Activated CD4-positive, alpha-beta memory T cell treated with anti-CD3 and anti-CD28 coated beads, Interleukin-2, amount 10 ng/mL, durations not matched to agents 7 days and 5 days (primary cell): ENCODE measurements at places on chromosomes 12 and 14. TPM values are rescaled to one million over a fixed set of nuclear protein-coding genes. Genes with fewer than 3 reads are reported as not detected.

GRCh38 chr12:50986966-50987737, 34.8 kb downstream of the HIGD1C start:
- peak; percentile 20 for DNase-seq
- H3K27ac ChIP-seq, result no peak overlapping the region
- no peak overlapping the region for H3K4me3 ChIP-seq
- H3K4me1 ChIP-seq, result peaks cover 21% of the 10 kb centered on the region
- H3K36me3 ChIP-seq, result peaks cover 43% of the 10 kb centered on the region
- H3K27me3 ChIP-seq, result no peaks in the 10 kb centered on the region

GRCh38 chr12:115964214-115964613, 313.3 kb downstream of the MED13L start:
- no peak for DNase-seq
- peaks cover 67% of the 10 kb centered on the region for H3K4me1 ChIP-seq
- peak overlapping the region; percentile 91 for H3K27ac ChIP-seq
- H3K36me3 ChIP-seq, result peaks cover 69% of the 10 kb centered on the region
- H3K4me3 ChIP-seq, result peak overlapping the region; percentile 14
- no peaks in the 10 kb centered on the region for H3K27me3 ChIP-seq

DNA sequence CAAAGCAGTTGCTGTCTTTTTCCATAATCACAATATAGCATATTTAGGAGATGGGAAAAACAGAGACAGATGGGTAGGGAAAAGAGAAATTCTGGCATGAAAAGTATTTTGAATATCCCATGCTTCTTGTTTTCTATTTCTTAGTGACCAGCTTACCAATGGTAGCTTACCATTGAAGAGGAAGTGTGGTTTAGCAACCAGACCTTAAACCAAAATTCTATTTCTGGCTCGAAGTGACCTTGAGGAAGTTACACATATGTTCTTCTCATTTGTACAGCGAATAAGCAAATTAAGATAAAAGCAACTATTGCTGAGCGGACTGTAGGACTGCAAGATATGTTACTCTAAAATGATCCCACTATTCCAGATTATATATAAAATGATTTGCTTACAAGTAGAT, 82.9 kb downstream of the FGD4 start:
- H3K4me3 ChIP-seq, result no peak overlapping the region
- no peaks in the 10 kb centered on the region for H3K36me3 ChIP-seq
- peaks cover 3% of the 10 kb centered on the region for H3K4me1 ChIP-seq

GRCh38 chr14:86086962-86087361, 557.0 kb downstream of the FLRT2 start:
- no peak overlapping the region for H3K27ac ChIP-seq
- H3K27me3 ChIP-seq, result no peaks in the 10 kb centered on the region
- H3K4me3 ChIP-seq, result no peak overlapping the region
- DNase-seq, result no peak
- peaks cover 1% of the 10 kb centered on the region for H3K4me1 ChIP-seq

GRCh38 chr14:73058922-73059673, 764 bp downstream of the RBM25 start:
- H3K4me3 ChIP-seq, result no peak overlapping the region
- no peaks in the 10 kb centered on the region for H3K27me3 ChIP-seq
- peaks cover 37% of the 10 kb centered on the region for H3K36me3 ChIP-seq
- no peak overlapping the region for H3K27ac ChIP-seq

- H3K4me3 ChIP-seq, result peak overlapping the region; percentile 69
- H3K27me3 ChIP-seq, result no peaks in the 10 kb centered on the region
- peak overlapping the region; percentile 71 for H3K27ac ChIP-seq
- H3K4me1 ChIP-seq, result peaks cover 24% of the 10 kb centered on the region
- H3K36me3 ChIP-seq, result no peaks in the 10 kb centered on the region
- DNase-seq, result peak; percentile 39
Measured at GRCh38 chr14:99287269-99287942, 15.4 kb upstream of the BCL11B start.

- peak overlapping the region; percentile 86 for H3K4me3 ChIP-seq
- H3K36me3 ChIP-seq, result peaks cover 91% of the 10 kb centered on the region
- H3K27ac ChIP-seq, result peak overlapping the region; percentile 90
- H3K4me1 ChIP-seq, result peaks cover 83% of the 10 kb centered on the region
- DNase-seq, result no peak
- H3K27me3 ChIP-seq, result no peaks in the 10 kb centered on the region
Measured at GRCh38 chr14:100073576-100074430, 8.6 kb downstream of the EVL start.

GRCh38 chr12:40172879-40173278, 51.9 kb upstream of the LRRK2 start:
- H3K4me3 ChIP-seq, result no peak overlapping the region
- peaks cover 9% of the 10 kb centered on the region for H3K27me3 ChIP-seq
- H3K27ac ChIP-seq, result no peak overlapping the region
- no peak for DNase-seq
- H3K36me3 ChIP-seq, result no peaks in the 10 kb centered on the region

GRCh38 chr12:56193025-56193578, 3.8 kb upstream of the SMARCC2 start:
- H3K36me3 ChIP-seq, result peaks cover 22% of the 10 kb centered on the region
- H3K27ac ChIP-seq, result peak overlapping the region; percentile 22
- no peak overlapping the region for H3K4me3 ChIP-seq
- no peaks in the 10 kb centered on the region for H3K27me3 ChIP-seq
- DNase-seq, result peak; percentile 78

GRCh38 chr12:102167821-102168604, 29.6 kb downstream of the PMCH start:
- H3K4me1 ChIP-seq, result peaks cover 23% of the 10 kb centered on the region
- no peak for DNase-seq
- H3K27ac ChIP-seq, result peak overlapping the region; percentile 16
- H3K27me3 ChIP-seq, result no peaks in the 10 kb centered on the region

- H3K4me1 ChIP-seq, result no peaks in the 10 kb centered on the region
- no peak overlapping the region for H3K27ac ChIP-seq
- no peaks in the 10 kb centered on the region for H3K27me3 ChIP-seq
- no peaks in the 10 kb centered on the region for H3K36me3 ChIP-seq
- no peak overlapping the region for H3K4me3 ChIP-seq
Measured at GRCh38 chr12:39780411-39780912, 160.9 kb upstream of the ABCD2 start.

- DNase-seq, result no peak
- no peaks in the 10 kb centered on the region for H3K36me3 ChIP-seq
- no peak overlapping the region for H3K4me3 ChIP-seq
- no peaks in the 10 kb centered on the region for H3K4me1 ChIP-seq
- peaks cover 5% of the 10 kb centered on the region for H3K27me3 ChIP-seq
Measured at GRCh38 chr12:24909667-24910066, 39.2 kb downstream of the BCAT1 start.

DNA sequence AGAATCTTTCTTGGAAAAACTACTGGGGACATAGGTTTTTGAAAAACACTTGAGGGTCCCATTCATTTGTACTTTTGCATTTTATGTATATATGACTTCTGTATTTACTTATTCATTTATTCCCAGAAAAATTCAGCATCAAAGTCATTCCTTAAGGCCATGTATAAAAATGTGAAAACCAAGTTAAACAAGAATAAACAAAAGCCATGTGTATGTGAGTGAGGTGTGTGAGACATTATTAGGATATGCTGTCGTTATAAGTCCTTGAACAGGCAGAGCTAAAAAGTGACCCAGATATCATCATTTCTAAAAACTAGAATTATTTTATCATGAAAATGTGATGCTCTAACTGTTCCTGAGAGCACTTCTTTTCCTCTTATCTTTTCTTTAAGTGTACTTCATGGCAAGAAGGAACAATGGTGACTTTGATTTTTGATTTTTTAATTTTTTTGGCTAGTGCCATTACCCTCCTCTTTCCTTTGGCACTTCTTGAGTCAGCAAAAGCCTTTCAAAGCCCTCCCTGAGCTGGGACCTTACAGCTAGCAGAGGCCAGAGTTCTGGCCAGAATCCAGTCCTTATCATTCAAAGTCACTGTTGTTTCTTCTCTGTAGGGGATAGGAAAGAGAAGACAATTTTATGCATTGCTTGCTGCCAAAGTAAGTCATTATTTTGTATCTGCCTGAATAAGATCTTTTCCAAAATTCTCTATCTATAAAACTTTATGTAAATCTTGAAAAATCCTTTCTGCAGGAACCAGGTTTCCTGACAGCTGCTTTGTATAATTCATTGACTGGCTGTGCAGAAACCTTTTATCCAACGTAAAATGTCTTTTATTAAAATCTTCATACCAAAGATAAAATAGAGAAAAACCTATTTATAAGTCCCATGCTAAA, 419.7 kb upstream of the PRICKLE1 start:
- H3K27ac ChIP-seq, result no peak overlapping the region
- no peak for DNase-seq
- no peaks in the 10 kb centered on the region for H3K36me3 ChIP-seq
- no peaks in the 10 kb centered on the region for H3K27me3 ChIP-seq
- no peaks in the 10 kb centered on the region for H3K4me1 ChIP-seq

- H3K4me1 ChIP-seq, result peaks cover 93% of the 10 kb centered on the region
- H3K27me3 ChIP-seq, result no peaks in the 10 kb centered on the region
- no peak for DNase-seq
- H3K36me3 ChIP-seq, result peaks cover 92% of the 10 kb centered on the region
- peak overlapping the region; percentile 87 for H3K27ac ChIP-seq
Measured at GRCh38 chr14:22534547-22534946, 54.5 kb downstream of the DAD1 start.

- H3K27ac ChIP-seq, result no peak overlapping the region
- no peak for DNase-seq
- no peaks in the 10 kb centered on the region for H3K27me3 ChIP-seq
- H3K36me3 ChIP-seq, result no peaks in the 10 kb centered on the region
Measured at GRCh38 chr12:7709969-7710675, 1.1 kb upstream of the DPPA3 start.

DNA sequence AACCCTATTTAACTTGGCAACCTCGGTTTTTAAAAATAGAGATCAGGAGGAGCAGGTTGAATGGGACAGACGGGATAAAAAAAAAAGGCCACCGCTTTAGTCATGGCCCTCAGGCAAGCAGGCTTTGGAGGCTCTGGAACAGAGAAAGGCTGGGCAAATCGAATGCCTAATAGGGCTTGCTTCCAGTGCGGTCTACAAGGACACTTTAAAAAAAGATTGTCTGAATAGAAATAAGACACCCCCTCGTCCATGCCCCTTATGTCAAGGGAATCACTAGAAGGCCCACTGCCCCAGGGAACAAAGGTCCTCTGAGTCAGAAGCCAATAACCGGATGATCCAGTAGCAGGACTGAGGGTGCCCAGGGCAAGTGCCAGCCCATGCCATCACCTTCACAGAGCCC, 265.8 kb downstream of the CPNE8 start:
- no peaks in the 10 kb centered on the region for H3K36me3 ChIP-seq
- no peaks in the 10 kb centered on the region for H3K4me1 ChIP-seq
- H3K27ac ChIP-seq, result no peak overlapping the region
- DNase-seq, result no peak
- H3K4me3 ChIP-seq, result no peak overlapping the region

DNA sequence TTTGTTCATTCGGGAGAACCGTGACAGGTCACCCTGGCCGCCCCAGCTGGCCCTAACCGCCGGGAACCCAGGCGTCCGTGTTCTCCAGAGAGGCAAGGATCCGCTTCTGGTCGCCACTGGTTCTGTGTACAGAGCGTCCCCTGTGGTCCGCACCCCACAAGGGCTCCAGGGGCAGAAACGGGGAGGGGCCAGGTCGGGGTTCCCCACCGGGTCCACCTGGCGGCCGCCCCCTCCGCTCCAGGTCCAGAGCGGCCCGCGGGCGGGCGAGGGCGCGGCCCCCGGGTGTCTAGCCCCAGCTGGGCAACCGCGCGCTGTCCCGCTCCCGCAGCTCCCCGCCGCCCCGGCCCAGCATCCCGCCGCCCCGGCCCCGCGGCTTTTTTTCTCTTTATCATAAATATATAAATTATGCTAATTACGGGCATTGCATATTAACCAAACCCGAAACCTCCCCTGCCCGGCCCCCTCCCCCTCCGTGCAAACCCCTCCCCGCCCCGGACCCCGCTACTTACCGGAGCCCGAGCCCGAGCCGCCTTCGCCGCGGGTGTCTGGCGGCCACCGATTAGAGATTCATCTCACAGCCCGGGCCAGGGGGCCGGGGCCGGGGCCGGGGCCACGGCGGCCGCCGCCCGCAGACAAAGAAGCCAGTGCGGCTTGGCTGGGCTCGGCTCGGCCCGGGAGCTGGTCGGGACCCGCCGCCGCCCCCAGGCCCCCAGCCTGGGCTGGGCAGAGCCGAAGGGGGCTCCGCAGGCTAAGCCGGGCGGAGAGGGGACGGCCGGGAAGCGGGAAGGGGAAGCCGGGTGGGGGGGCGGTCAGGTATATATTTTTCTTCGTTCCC, 512 bp downstream of the POU6F1 start:
- H3K27ac ChIP-seq, result no peak overlapping the region
- H3K4me1 ChIP-seq, result peaks cover 16% of the 10 kb centered on the region
- no peaks in the 10 kb centered on the region for H3K27me3 ChIP-seq
- peak; percentile 46 for DNase-seq
- H3K36me3 ChIP-seq, result peaks cover 2% of the 10 kb centered on the region
- H3K4me3 ChIP-seq, result peak overlapping the region; percentile 79

Gene ERP27
- 8.5 TPM for total RNA-seq

Gene SLC2A14
- 18.6 TPM for total RNA-seq

Gene KRT74
- not detected for total RNA-seq

Gene COL2A1
- not detected for total RNA-seq

Gene EIF2S3B
- 1.6 TPM for total RNA-seq

Gene ARHGEF25
- total RNA-seq, result 0.55 TPM

Gene SOS2
- total RNA-seq, result 21.7 TPM
